ENCODE measurements at places on chromosomes 2 and 18.

DNA sequence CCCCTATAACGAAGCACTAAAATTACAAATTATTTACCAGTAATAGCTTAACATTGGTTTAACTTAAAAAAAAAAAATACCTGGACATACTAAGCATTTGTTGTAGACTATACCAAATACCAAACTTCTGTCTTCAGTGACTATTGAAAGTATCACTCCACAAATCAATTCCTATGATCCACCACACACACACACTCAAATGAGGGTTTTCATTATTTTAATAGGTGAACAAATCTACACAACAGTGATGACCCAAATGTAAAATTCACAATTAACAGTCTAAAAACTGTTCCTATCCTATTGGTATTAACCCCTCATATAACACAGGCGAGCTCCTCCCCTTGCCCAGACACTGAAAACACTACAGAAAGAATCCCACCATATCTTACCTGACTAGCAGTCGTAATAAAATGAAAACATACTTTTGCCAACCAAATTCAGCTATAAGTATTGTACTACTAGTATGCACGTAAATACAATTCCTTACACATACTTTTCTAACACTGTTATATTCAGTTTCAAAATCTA, 2.5 kb downstream of the SP3 start:
- no peak for DNase-seq

DNA sequence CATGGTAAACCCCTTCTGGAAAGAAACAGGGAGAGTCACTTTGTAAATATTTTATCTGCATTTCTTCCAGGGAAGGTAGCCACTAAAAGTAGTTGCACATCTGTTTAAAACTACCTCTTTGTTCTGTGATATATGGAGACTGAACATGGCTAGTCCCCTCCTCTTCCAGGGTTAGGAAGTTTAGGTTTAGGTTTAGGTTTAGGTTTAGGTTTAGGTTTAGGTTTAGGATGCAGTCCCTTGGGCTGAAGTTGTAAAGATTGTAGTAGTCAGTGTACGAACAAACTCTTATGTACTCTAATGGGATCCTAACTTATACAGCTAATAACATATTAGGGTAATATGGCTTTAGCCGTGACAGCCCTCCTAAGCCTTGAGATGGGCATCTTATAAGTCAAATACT, 880.2 kb upstream of the TMEFF2 start:
- no peak for DNase-seq

GRCh38 chr2:33723329-33723728, 124.2 kb upstream of the FAM98A start:
- no peak for DNase-seq

DNA sequence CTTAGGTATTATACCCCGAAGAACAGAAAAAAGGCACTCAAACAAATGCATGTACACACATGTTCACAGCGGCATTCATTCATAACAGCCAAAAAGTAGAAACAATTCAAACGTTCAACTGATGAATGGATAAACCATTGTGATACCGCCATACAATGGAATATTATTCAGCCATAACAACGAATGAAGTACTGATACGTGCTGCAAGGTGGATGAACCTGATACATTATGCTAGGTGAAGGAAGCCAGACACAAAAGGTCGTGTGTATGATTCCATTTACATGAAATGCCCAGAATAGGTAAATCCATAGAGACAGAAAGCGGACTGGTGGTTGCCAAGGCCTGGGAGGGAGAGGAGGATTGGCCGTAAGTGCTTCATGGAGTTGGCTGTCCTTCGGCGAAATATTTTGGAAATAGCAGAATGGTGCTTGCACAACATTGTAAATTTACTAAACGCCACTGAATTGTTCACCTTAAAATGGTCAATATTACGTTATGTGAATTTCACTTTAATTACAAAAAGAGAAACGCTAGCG, 750 bp upstream of the RMP24 start:
- DNase-seq = no peak

GRCh38 chr2:215419769-215420470, 15.9 kb downstream of the FN1 start:
- DNase-seq = no peak

GRCh38 chr2:26324903-26325302, 21.0 kb upstream of the SELENOI start:
- no peak for DNase-seq

GRCh38 chr2:194556629-194557028, 1100.4 kb upstream of the SLC39A10 start:
- no peak for DNase-seq

GRCh38 chr18:47254341-47254939, 3.0 kb upstream of the SKOR2 start:
- DNase-seq = no peak

GRCh38 chr2:151182899-151183809, 78.5 kb downstream of the RBM43 start:
- DNase-seq = no peak

DNA sequence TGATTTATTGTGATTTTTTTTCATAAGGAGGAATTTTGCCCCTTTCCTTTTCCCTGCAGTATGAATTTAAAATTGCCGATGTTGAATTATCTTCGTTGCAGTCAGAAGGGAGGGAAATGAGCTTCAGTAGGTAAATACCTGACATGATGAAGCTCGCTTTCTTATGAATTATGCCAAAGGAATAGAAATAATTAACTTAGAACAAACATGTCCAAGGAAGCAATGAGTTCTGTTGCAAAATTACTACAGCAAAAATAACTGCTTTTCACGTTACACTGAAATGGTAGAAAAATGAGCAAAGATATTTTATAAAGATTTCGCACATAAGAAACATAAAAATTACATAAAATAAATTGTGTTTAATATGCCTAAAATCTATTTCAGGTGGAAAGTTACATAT, 91.1 kb upstream of the ZNF804A start:
- no peak for DNase-seq

GRCh38 chr2:197216361-197216979, 94.1 kb downstream of the ANKRD44 start:
- no peak for DNase-seq

- no peak for DNase-seq
These were observed 652.7 kb downstream of the DCDC2C start for GRCh38 chr2:4356109-4356508.

DNA sequence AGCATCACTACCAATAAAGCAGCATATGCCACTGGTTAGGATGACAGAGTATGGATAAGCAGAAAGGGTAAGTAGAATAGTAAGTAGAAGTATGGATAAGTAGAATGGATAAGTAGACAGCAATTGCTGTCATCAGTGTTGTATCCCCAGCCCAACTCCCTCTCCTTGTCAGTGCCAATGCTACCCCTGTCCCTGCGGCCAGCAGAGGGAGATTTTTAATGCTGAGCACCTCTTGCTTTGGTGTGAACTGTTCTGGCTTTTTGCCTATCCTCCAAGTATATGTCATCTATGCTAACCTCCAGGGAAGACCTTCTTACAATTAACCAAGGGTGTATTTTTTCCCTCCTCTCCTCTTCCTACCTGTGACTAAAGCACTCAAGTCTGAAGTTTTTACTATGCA, 136.7 kb upstream of the SPHKAP start:
- DNase-seq = no peak

DNA sequence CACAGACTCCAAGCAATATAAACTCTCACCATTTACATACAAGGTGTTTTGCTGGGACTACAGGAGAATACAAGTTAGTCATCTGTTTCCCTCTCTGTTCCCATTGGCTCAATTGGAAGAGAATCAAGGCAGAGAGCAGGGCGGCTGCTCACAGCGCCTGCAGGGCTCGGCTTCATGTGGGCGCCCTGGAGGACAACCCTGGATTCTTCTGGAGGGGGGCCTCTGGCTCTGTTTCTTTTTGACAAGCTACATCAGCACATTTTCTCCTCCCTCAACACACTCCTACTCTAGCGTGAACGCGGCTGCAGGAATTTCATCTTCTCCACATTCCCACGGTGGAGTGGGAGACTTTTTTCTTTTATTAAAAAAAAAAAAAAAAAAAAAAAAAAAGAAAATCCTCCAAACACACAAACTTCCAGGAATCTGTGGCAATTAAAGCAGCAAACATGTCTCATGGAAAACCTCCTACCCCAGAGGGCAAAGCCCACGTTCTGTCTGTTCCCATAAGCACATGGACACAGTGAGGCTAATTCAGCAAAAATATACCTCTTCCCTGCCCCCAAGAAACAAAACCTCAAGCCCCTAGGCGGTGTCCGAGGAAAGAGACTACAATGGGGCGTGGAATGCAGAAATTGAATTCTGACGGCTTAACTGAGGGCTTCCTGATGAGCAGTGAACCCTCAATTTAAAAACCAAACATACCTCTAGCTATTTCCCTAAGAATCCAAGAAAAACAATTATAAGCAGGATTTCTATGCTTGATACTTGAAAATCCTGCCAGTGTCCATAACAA, 50.6 kb downstream of the PARD6G start:
- no peak for DNase-seq
